ENCODE measurements at places on chromosomes 6 and 20.

- peak; percentile 81 for DNase-seq
Observed at GRCh38 chr20:41234546-41234945, 83.0 kb downstream of the ZHX3 start.

DNA sequence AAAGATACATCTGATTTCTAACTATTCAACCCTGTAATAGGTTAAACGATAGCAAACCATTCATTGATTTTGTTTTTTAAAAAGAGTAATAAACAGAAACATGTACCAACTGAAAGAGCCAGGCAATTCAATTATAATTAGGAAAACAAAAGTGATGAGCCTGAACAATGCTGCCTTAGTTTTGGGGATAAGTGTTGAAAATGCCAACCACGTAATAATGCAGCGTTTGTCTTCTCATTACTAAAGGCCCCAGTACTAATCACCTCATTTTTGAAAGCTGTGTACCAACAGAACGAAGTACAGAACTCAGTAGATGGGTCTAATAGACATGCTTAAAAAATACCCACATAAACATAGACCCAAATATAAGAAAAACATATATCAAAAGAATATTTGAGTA is 663.6 kb upstream of the CHD6 start:
- DNase-seq = no peak

GRCh38 chr6:134637847-134638437 is 312.0 kb downstream of the ALDH8A1 start:
- no peak for DNase-seq

GRCh38 chr6:129490521-129491255 is 219.3 kb downstream of the ARHGAP18 start:
- peak; percentile 80 for DNase-seq

DNA sequence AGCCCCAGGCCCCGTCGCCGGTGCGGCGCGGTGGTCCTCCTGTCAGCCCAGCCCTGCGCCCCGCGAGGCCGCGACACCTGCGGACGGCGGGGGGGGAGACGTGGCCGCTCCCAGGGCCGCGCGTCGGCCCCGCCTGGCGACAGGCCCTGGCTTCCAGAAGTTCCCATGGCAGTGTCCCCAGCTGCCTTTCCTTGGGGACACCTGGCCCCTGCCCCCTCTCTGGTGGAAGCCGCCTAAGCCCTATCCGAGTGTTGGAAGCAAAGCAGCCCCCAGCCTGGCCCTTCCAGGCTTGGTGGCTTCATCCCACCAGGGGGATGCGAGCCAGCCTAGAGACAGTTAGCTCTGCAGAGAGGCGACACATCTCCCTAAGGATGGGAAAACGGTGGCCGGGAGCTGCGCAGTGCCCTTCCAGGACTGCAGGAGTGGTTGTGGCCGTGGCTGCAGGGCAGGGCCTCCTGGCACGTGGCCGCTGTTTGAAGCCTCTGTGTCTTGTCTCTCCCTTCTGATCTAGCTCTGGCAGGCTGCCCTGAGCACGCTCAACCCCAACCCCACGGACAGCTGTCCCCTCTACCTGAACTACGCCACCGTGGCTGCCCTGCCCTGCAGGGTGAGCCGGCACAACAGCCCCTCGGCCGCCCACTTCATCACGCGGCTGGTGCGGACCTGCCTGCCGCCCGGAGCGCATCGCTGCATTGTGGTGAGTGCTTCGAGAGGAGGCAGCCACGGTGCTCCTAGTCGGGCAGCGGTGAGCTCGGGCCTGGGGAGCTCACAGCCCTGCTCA is 816 bp downstream of the NPEPL1 start:
- no peak for DNase-seq

DNA sequence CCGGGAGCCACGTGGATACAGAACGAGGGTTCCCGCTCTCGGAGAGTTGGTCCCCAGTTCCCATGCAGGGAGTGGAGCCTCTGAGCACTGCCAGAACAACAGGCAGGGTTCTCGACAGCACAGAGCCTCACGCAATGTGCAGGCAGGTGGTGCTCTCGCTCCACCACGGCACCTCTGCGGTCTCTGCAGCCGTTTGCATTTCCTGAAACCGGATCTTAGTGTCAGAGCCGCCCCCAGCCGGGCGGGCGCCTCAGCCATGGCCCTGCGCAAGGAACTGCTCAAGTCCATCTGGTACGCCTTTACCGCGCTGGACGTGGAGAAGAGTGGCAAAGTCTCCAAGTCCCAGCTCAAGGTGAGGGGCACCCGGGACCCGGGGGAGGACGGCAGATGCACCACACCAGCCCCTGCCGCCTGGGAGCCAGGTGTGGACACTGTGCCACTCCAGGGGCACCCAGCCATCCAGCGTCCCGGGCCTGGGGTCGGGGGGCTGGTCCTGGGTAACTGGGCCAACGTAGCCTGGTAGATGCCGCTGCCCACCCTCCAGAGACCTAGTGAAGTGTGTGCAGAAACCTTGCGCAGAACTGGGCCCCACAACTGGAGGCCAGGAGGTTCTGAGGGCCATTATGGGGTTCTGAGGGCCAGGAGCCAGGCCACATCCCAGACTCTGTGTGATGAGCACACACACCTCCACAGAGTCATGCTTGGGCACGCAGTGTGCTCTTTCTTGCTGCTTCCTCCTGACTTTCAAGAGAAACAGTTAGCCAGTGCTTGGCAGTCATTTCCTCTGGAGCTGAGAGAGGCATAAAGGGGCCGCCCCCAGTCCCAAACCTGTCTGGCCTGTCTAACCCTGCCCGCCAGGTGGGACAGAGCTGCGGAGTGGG is at the start of gene DEF6:
Gene DEF6 (plus strand): TSS at position 218 of the 881 bp plus-strand sequence. CDS start 39 bp downstream, at position 257.
- DNase-seq = peak; percentile 86

DNA sequence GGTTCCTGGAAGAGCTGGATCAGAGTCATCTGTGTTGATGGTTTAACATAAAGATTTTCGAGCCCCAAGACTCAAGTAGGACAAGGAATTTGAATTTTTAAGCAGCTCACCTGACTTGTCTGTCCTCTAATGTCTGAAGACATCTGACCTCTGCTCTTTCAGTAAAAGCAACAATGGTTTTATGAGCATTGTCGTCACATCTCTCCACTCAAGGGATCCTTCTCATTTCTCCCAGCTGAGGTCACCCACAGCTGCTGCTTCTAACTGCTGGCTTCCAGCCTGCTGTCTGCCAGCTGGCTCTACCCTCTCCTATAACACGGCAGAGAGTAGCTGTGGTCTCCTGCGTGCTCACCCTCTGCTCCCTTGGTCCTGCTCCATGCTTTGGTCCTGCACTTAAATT is 24.7 kb upstream of the HDAC2 start:
- peak; percentile 11 for DNase-seq

GRCh38 chr6:98946879-98947410 is 801 bp downstream of the FBXL4 start:
- DNase-seq = no peak

DNA sequence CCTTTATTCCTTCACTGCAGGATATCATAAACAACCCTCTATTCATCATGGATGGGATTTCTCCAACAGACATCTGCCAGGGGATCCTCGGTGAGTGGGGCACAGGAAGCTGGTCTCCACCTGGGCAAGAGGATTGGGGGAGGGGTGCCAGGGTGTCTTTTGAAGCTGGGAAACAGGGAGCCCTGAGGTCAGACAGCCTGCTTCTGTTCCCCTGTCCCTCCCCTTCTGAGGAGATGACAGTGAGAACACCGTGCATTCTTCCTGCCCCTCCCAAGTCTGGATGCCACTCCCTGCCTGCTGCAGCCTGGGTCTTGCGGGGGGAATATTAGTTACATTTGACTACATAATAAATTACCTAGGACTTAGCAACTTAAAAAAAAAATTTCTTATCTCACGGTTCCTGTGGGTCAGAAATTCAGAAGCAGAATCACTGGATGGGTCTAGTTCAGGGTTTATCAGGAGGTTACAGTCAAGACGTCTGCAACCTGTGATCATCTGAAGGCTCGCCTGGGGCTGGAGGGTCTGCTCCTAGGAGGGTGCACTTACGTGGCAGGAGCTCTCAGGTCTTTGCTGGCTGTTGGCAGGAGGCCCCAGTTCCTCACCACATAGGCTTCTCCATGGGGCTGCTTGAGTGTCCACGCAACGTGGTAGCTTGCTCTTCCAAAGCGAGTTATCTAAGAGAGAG is 11.4 kb downstream of the CAPN11 start:
- no peak for DNase-seq

GRCh38 chr6:32088487-32089049 is 20.6 kb downstream of the TNXB start:
- no peak for DNase-seq

- no peak for DNase-seq
Observed at GRCh38 chr6:55469951-55470366, 109.0 kb downstream of the HMGCLL1 start.

DNA sequence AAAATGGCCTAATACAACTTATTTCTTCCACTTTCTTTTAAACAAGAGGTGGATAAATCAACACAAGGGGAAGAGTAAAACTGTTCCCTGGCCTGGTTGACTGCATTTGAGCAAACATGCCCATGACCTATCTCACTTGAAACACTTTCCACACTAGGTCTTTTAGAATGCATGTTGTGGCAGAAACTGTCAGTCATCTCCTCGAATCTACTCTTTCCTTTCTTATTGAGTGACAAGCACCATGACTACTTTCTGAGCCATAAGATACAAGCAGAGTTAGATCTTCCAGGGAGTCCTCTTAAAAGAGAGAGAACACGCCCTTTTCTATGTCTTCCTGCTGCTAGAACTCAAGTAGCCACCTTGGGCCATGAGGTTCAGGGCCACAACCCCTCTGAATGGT is 66.5 kb downstream of the PTPRT start:
- no peak for DNase-seq

- DNase-seq = no peak
Observed at GRCh38 chr6:13671548-13672127, 40.0 kb downstream of the RANBP9 start.

GRCh38 chr20:54118220-54119001 is 48.0 kb upstream of the BCAS1 start:
- no peak for DNase-seq

DNA sequence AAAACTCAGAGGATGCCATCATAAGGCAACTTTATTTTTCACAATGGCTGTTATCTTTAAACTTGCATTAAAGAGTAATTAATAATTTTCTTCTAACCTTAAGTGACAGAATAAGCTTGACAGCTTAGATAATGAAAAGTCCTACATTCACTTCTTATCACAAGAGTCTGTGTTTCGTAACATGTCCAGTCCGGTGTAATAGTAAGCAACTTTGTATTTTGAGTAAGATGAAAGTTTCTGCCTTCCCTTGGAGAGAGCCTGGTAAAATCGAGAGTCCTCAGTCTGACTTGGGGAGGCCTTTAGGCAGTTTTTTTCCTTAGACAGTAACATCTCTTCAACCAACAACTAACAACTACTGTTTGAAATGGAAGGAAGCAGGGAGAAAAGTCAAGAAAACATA is 195.6 kb downstream of the GRM1 start:
- no peak for DNase-seq

DNA sequence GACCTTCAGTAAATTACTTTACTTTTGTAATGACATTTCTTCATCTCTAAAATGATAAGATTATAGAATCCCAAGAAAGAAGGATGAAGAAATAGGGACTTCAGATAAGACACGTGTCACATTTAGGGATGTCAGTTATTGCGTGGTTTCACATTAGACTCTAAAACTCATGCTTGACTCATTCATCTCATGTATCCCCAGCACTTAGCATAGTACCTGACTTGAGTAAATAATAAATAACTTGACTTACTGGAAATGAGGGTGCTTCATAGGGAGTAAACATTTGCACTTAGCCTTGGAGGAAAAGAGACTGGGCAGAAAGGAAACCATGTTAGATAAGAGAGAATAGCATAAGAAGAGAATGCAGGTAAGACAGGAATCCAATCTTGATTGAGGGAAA is 37.2 kb downstream of the VTA1 start:
- DNase-seq = no peak

DNA sequence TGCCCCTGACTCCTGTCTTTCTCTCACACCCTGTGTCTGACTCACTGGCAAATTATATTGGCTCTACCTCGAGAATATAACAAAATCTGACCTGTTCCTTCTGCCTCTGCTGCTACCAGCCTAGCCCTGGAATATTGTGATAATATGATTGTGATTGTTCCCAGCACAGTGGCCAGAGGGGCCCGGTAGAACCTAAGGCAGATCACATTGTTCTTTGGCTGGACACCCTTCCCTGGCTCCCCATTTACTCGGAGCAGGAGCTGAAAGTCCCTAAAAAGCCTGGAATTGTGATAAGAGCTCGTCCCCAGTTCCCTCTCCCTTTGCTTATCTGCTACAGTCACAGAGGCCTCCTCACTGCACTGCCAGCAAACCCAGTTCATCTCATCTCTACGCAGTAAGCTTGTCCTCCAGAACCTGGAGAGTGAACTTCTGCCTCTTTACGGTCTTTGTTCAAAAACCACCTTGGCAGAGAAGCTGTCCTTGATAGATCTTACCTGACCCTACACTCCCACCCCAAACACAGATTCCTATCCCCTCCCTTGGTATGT is 21.8 kb downstream of the SERPINB6 start:
- DNase-seq = peak; percentile 37

DNA sequence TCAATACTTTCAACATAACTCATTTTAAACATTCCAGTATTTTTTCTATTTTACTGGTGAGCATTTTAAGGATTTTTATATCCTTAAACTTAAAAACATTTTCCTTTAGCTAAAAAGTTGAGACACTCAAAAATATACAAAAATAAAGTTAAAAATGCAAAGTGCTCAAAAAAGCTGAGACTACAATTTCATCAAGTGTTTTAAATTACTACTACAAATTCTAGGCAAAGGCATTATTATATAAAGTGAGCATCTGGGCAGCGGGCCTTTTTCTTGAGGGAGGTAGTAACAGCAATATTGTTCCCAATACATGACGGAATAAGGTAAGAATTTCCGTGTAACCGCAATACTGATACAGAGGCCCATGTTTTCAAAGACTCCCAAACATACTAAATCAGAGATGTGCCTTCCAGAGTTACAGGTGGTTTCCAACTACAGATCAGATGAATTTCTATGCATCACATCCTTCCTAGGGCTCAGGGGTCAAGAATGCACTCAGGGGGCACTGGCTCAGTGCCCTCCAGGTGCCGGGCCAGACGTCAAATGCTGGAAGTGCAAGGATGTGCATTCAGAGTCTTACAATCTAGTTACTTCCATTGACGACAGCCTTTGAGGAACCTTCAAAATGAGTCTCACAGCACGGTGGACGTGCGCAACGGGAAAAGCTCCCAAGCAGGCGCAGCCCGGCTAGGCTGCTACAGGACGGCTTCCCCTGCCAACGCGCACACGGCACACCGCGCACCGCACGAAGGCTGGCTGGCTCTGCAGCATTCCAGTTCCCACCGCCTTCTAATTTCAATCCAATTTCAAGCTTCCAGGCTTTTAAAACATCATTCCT is 1.7 kb downstream of the PHF10 start:
- no peak for DNase-seq

DNA sequence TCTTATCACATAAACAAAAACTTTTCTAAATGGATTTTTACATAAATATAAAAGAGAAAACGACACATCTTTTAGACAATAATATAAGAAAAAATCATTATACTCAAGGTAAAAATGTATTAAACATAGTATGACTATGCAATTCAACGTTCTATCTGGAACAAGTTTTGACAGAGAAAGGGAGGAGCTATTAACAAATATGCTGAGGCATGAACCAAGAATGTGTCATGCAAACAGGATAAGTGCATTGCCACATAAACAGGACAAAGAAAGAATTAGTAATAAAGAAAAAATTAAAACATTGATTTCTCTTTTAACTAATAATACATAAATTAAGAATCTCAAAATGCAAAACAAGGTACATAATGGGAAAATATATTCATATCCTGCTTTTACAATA is 1353.4 kb upstream of the GJE1 start:
- no peak for DNase-seq

Data from ascending aorta (tissue), 2 donors.